ENCODE measurements at places on chromosomes 4 and X.

DNA sequence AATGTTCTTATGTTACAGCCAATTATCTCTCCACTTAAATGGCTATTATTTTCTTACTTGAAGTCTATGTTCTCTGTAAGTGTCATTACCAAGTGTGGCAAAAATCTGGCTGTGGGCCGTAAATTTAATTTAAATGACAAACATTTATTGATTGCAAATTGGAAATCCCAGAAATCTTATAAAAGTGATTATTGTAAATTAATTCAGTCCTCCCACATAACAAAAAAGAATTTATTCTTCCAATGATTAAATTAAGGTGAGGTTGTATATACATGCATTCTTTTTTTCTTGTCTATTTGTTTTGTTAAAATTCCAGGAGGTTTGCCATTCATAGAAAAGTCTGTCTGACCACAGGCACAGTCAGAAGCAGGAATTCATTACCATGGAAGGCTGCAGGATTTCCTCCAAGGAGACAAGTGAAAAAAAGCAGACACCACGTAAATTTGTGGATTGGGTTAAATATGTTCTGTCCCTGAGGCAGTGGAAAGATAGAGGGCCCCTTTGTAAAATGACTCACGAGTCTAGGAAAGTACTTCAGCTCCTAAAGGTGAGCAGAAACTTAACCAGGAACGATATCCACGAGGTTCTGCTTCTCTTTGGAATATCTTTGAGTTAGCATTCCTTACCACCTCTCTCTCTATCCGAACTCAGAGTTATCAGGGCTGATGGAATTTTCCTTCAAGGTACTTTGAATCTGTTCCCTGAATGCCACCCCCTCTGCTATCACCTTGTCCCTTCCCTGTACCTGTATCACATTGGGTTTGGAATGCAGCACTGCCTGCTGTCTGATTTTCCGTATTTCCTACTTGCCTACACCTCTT is 10.7 kb downstream of the PPARGC1A start:
- DNase-seq: no peak

DNA sequence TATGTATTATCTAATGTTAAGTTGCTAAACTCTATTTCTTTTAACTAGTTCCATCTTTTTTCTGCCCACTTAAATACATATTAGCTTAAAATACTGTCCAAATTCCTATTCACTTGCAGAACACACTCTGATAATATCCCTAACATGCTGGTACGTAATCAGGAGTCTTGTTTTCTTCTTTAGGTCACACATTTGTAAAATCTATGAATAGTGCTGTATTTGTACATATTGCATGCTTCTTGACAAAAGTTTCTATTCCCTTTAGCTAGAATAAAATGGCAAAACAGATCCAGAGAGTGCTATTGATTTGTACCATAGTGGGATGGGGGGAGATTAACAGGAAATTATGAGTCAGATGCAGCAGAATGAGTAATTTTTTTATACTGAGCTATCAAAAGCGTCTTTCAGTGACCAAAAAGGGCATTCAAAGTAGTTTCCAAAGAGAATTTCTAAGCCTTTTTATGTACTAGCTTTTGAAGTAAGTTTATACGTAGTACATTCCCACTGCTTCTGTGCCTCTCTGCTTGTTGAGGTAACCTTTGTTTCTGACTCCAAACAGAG is 126.5 kb downstream of the PTPN13 start:
- no peak for DNase-seq

- no peak for DNase-seq
These were observed 33.7 kb upstream of the ANKRD50 start for GRCh38 chr4:124745985-124746801.

DNA sequence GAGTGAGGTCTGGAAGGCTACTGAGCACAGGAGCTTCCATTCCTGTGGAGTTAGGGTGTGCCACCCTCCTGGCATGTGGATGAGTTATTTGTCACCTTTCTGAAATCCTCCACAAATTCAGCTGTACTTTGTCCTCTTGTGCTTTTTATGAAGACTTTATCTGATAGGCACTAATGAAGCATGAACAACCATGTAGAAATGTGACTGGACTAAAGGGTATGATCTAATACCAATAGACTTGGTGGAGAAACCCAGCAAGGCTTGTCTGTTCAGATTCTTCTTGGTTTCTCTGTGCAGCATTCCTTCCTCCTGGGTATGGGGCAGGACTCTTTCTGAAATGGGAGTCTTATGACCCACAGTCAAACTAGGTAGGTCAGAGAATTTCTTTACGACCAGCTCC is 9.6 kb downstream of the NBDY start:
- no peak for DNase-seq

DNA sequence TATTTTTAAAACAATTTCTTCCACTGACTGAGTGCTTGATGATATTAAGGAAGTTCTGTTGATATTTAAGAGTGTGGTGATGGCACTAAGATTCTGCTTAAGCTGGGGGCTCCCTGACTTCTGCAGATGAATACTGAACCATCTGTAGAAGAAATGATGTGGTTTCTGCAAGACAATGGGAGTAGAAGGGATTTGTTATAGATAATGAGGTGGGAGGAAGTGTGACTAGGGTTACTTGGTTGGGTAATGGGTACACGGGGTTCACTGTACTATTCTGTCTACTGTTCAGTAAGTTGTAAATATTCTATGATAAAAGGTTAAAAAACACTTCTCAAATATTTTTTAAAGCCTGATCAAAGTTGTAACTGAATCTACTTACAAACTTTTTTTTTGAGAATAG is 60.9 kb upstream of the TXK start:
- DNase-seq: no peak

DNA sequence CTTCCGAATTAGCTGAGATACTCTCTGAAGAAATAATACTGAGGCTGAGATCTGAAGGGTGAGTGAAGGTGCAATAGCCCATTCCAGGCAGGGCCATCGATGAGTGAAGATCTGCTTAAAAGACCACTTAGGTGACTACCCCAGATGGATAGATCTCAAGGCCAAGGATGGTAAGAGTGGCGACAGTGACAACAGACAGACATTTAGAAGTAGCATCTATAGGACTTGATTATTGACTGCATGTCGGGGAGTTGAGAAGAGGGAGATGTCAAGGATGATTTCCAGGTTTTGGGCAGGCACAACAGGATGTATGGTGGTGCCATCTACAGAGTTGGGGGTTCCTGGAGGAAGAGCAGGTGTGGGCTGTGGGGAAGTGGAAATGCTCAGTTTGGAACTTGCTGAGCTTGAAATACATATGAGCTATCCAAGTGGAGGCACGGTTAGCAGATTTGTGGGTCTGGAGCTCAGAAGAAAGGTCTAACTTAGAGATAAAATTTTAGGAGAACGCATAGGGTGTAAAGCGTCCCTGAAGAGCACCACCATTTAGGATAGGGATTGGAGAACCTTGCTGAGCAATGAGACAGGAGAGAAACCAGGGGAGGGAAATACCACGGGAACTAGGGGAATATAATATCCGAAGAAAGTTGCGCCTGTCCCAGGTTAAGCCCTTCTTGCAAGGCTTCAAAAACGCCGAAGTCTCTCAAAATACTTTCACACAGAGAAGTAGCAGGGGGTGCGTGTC is 688 bp downstream of the UFSP2 start:
- DNase-seq: no peak

- no peak for DNase-seq
These were observed 5.6 kb downstream of the MAOA start for GRCh38 chrX:43661521-43662240.

DNA sequence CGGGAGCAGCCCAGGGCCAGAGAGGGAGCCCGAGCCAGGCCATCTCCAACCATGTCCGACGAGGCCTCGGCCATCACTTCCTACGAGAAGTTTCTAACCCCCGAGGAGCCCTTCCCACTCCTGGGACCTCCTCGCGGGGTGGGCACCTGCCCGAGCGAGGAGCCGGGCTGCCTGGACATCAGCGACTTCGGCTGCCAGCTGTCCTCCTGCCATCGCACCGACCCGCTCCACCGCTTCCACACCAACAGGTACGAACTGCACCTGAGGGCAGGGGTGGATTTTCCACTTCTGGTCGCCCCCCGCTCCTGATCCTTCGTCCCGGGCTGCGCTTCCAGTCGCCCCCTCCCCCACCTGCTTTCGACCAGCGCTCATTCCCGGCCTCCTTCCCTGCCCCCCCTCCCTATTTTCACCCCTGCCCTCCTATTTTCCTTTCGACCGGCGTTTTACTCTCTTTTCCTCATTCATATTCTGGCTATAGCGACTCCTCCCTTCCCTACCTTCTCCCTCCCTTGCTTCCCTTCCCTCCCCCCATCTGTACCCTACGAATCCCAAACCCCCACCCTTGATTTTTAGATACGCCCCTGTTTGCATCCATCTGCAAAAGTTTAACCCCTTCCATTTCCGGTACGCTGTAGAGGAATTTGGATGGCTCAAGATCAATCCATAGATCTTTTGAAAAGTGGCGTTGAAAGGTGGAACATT is 633 bp downstream of the FAM199X start:
- no peak for DNase-seq

GRCh38 chrX:118216087-118216486 is 99.5 kb upstream of the KLHL13 start:
- no peak for DNase-seq

DNA sequence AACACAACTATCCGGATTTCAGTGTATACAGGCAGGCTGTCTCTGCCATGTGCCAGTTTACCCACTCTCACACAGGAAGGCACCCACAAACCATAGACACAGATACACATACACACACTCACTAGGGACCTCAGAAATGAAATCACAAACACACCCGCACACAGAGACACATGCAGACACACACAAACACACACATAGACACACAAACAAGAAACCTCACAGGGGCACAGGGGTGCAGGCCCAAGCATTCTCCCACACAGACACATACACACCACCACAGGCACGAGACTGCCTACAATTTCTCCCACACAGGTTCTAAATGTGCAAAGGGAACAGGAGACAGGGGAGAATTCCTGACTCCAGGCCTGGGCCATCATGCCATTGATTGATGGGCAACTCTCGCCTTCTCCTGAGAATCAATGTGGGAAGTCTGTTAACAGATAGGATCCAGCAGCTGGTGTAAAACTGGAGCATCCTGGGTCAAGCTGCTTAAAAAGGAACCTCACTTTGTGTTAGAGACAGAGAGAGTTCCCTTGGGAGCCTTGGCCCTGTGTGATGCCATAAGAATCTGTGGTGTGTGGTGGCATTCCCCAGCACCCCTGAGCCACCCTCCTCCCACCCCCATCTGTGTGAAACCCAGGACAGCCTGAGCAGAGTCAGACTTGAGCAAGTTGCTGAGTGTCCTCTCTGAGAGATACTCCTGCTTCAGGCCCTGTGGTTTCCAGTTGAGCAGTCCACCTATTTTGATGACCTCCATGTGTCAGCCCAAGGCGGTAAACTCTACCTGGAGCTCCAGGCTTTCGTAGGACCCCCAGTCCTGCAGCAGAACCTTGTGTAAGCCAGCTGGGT is 33.9 kb downstream of the NBDY start:
- no peak for DNase-seq

DNA sequence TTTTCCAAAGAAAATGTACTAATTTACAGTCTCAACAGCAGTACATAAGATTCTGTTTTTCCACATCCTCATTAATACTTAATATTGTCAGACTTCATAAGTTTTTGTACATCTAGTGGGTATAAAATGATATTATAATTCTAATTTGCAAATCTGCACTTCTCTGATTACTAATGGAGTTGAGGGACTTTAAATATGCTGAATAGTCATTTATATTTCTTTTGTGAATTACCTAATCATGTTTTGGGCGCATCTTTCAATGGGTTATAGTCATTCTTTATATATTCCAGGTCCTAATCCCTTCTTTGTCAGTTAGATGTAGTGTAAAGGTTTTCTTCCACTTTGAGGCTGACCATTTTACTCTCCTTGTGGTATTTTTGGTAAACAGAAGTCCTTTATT is 96.1 kb downstream of the KDR start:
- no peak for DNase-seq

GRCh38 chr4:138086611-138087041 is 155.5 kb downstream of the SLC7A11 start:
- no peak for DNase-seq

DNA sequence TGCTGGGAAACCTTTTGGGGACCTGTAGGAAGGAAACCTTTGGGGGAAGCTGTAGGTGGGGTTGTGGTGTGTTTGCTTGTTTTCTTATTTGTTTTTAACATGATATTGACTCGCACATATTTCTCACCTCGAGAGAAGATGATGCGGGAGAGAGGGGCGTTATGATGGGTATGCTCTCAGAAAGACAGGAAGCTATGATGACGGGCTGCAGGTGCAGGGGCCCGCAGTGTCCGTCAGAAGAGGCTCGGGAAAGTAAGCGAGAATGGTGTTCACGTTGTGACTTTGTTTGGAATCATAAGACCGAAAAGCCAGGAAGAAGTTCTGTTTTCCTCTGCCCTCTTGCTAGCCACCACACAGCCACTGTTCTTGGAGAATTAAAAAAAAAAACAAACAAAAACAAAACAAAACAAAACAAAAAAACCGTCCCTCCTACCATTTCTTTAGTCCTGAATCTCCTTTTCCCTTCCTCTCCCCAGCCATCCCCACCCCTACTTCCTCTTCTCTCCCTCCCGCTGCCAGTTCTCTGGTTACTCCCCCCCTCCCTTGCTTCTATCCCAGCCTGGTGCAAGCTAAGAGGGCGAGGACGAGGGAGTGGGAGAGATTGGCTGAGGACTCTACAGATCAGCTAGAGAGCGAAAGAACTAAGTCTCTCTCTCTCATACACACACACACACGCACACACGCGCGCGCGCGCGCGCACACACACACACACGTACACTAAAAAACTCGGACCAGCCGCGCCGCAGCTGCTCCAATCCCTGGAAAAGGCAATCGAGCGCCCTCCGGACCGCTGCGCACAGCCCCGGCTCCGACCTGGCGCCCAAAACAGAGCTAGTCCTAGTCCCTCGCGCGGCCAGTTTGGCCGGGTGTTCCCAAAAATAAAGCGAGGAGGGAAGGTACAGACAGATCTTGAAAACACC is at the start of gene BMP3:
Gene BMP3, plus strand, starts transcription at position 648 of the 920 bp plus-strand sequence. CDS start 577 bp downstream, outside the sequence.
- DNase-seq: no peak

- DNase-seq: no peak
These were observed 3.7 kb downstream of the NKX3-2 start for GRCh38 chr4:13540446-13541175.

GRCh38 chr4:87097075-87097474 is 123.3 kb downstream of the KLHL8 start:
- DNase-seq: no peak

DNA sequence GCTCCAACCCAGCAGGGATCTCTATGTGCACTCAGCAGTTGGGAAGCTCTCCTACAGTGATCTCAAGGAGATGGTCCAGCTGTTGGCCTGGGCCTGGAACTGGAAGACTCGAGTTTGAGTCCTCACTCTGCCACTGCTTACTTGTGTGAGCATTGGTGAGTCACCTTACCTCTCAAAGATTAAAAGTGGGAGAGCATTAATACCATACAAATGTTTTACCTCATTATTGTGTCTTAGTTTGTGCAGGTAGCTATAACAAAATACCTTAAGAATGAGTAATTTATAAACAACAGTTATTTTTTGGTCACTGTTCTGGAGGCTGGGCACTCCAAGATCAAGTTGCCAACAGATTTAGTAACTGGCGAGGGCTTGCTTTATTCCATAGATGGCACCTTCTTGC is 21.4 kb upstream of the ZNF827 start:
- DNase-seq: no peak

GRCh38 chr4:153161226-153161963 is 42.8 kb upstream of the TRIM2 start:
- DNase-seq: no peak

- no peak for DNase-seq
These were observed 2.9 kb upstream of the LEF1 start for GRCh38 chr4:108171339-108172230.

- no peak for DNase-seq
These were observed 55.3 kb downstream of the STBD1 start for GRCh38 chr4:76361689-76362412.
